ENCODE measurements at places on chromosomes 1 and 21. TPM values are rescaled to one million over a fixed set of nuclear protein-coding genes. Genes with fewer than 3 reads are reported as not detected.

- DNase-seq, result no peak
These were observed 147.5 kb downstream of the ZC3H11B start for GRCh38 chr1:219465212-219466093.

DNA sequence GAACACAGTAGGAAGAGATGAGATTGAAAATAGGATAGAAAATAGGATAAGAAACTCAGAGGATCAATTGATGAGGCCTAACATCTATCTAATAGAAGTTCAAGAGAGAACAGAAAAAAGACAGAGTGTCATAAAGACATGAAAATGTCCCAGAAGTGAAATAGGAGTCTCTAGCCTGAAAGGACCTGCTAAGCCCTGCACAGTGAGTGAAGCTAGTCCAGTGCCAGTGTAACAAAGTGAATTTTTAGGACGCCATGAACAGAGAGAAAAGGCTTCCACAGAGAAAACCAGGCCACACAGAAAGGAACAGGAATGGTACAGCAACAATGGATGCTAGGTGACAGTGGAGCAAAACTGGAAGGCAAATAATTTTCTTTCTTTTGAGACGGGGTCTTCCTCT lies 20.3 kb upstream of the LSS start:
- no peak for DNase-seq

- DNase-seq, result no peak
These were observed 31.6 kb upstream of the CEP350 start for GRCh38 chr1:179923029-179923428.

GRCh38 chr1:53153752-53154151 lies 11.3 kb upstream of the SLC1A7 start:
- no peak for DNase-seq

- DNase-seq, result no peak
These were observed 714.9 kb upstream of the CXADR start for GRCh38 chr21:16797966-16798365.

GRCh38 chr1:21836010-21836409 lies 23.9 kb downstream of the LDLRAD2 start:
- DNase-seq, result no peak

S100A14 gene
- total RNA-seq, result 53.8 TPM

GRCh38 chr1:5331101-5331500 lies 661.1 kb downstream of the NPHP4 start:
- DNase-seq, result no peak

- no peak for DNase-seq
These were observed 43.8 kb upstream of the DMBX1 start for GRCh38 chr1:46445773-46446256.

TACSTD2 gene
- 0.61 TPM for total RNA-seq

DNA sequence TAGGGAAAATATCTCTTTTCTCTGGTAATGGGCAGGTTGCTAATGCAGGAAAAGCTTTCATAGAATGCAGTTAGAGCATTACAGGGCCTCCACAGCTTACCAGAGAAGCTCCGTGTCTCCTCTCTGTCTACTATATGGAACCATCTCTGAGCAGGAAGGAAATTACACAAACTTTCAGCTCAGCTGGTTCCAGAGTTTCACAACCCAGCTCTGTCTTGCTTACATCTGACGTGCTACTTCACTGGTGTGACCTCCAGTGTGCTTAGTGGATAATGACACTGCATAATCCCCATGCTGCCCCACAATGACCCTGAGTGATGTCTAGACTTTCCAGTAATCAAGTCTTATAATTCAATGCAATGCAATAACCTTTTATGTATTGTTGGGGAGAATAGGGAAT lies 4.3 kb upstream of the FGGY start:
- no peak for DNase-seq
